A673 (cell line): ENCODE measurements at places on chromosomes 2 and 18.
A peak's percentile ranks its signal among the peaks of the same experiment; 100 is the strongest.

DNA sequence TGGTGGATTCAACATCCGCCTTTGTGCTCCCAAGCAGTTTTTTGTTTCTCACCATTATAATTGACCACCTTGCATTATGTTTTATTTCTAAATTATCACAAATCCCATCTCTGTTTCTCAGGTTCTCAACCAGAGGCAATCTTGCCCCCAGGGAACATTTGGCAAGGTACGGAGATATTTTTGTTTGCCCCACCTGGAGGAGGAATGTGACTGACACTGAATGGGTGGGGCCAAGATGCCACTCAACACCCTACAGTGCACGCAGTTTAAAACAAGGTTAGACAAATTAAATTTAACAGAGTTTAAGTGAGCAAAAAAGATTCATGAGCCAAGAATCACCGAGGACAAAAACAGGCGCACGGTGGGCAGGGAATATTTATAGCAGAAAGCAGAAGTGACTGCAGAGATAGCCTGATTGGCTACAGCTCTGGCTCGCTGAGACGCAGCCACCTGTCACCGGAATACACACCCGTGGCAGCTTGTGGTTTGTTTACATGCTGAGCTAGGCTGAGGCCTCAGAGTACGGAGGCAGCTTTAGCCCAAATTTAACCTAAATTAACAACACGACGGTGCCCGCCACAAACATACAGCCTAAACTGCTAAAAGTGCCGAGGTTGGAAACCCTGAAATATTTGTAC, 150.0 kb upstream of the ALKAL2 start:
- no peak for DNase-seq

DNA sequence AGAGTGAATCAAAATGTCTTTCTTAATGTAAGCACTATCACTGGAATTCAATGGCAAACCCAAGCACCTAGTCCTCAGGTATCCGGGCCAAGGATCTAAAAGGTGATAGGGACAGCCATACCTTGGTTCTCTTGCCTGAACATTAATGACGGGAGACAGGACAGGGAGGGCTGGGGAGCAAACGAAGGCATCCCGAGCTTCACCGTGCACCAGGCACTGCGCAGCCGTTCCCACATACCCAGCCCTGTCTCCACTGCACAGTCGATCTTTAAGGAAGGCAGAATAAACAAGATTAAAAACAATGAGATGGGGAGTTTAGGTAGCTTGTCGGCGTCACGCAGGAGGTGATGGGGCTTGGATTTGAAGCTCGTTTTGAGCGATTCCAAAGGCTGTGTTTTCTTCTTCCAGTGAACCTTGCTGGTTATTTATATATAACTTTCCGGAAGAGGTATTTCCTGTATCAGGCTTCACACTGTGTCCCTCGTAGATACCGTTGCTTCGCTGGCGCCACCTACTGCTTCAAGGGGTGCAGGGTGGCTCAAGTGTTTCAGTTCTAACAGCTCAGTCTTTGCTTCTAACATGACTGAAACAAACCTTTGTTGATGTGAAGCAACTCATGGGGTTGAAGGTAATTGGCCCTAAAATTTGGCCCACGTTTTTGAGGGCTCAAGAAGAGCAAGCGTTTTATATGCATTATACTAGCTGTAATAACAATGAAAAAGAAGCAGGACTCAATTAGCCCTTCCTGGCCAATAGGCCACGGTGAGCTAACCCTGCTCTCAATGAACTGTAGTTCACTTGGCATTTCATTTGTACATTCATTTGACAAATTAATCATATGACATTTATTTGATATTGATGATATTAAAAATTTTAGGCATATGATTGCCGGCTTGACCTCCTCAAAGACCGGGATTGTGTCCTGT, 77.4 kb downstream of the DCDC2C start:
- peak; percentile 94 for DNase-seq

DNA sequence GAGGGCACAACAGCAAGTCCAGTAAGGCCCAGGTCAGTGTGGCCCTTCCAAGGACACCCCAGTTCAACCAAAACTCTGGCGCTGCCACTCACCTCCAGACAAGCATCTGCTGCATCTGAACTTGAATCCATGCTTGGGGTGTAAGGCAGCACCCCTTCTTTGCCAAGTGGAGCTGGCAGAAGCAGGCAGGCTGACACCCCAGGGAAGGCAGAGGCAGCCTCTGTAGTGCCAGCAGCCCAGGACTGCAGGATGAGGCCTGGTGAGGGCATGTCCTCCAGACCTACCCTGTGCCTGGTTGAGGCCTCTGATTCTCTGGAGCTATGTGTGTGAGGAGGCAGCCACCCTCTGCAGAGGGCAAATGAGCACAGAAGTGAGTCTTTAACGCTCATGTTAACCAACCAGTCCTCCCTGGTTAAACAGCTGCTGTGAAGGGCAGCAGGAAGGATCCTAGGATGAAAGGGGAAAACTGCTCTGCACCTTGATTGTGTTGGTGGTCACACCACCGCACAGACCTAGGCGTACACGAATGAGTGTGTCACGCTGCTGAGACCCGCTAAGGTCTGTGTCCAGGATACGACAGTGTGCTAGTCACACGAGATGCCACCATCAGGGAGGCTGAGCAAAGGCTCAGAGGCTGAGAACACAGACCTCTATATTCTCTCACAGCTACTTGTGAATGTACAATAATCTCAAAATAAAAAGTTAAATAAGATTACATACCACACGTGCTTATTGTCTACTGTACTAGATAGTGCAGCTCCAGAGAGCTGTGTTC, 2.2 kb downstream of the PARD6G start:
- DNase-seq: no peak

GRCh38 chr2:29634916-29635315, 286.5 kb downstream of the ALK start:
- DNase-seq: no peak

GRCh38 chr2:4139731-4140130, 436.4 kb downstream of the DCDC2C start:
- no peak for DNase-seq

- no peak for DNase-seq
Measured at GRCh38 chr2:236847538-236848263, 238.0 kb upstream of the COPS8 start.

- DNase-seq: no peak
Measured at GRCh38 chr2:64391940-64392339, 62.0 kb upstream of the LGALSL start.

DNA sequence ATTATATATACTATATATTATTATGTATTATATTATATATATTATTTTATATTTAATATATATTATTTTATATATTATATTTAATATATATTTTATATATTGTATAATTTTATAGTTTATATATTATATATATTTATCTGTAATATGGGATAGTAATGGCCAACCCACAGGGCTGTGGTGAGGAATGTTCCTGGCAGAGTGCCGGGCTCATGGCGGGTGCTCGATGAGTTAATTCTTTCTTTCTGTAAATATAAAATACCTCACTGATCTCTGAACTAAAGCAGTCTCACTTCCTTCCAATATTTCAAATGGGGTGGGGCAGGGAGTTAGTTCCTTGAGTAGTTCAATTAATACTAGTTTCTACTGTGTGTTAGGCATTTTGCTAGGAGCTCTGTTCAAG, 389.4 kb downstream of the TSN start:
- DNase-seq: no peak

- DNase-seq: no peak
Measured at GRCh38 chr2:176405477-176405876, 136.2 kb downstream of the MTX2 start.

DNA sequence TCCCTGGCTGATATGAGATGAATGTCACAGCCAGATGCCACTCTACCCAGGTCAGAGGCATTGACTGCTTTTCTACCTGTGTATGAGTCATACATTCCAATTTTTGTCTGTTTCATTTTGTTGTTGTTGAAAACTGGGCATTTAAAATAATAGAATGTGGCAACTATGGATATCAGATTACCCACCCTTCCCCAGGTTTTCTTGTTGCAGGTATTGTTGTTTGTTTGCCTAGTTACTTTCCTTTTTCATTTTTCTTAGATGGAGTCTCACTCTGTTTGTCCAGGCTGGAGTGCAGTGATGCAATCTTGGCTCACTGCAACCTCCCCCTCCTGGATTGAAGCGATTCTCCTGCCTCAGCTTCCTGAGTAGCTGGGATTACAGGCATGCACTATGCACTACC, 70.2 kb downstream of the LRRC30 start:
- DNase-seq: no peak
